ENCODE measurements at places on chromosomes 2 and 18.
A peak's percentile ranks its signal among the peaks of the same experiment; 100 is the strongest.

DNA sequence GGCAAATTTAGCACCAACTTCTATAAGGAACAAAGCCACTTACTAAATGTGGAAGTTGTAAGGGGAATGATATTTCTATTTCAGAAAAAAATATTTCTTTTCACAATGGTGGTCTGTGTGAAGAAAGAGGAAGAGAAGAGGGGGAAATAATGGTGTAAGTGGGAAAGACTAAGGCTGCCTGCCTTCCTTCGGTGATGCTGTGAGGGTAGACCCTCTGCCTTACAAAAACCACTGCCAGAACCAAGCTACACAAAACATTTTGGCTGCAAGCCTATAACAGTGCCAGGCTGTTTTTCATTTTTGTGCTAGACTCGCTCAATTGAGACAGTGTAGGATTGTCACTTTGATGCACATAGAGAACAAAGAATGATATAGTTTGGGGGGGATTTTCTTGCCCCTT, 286.6 kb downstream of the ZEB2 start:
- DNase-seq, result no peak

GRCh38 chr18:48887905-48888772, 62.6 kb downstream of the SMAD7 start:
- no peak for DNase-seq

GRCh38 chr2:218322768-218323525, 30.6 kb upstream of the TMBIM1 start:
- peak; percentile 93 for DNase-seq

DNA sequence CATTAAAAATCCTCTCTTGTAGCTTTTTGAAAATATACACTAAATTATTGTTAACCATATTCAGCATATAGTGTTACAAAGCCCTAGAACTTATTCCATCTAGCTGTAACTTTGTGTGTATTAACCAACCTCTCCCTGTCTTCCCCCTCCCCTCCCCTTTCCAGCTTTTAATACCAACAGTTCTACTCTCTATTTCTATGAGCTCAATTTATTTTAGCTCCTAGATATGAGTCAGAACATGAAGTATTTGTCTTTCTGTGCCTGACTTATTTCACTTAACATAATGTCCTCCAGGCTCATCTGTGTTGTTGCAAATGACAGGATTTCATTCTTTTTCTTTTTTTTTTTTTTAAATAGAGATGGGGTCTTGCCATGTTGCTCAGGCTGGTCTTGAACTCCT, 45.1 kb downstream of the GPD2 start:
- no peak for DNase-seq

DNA sequence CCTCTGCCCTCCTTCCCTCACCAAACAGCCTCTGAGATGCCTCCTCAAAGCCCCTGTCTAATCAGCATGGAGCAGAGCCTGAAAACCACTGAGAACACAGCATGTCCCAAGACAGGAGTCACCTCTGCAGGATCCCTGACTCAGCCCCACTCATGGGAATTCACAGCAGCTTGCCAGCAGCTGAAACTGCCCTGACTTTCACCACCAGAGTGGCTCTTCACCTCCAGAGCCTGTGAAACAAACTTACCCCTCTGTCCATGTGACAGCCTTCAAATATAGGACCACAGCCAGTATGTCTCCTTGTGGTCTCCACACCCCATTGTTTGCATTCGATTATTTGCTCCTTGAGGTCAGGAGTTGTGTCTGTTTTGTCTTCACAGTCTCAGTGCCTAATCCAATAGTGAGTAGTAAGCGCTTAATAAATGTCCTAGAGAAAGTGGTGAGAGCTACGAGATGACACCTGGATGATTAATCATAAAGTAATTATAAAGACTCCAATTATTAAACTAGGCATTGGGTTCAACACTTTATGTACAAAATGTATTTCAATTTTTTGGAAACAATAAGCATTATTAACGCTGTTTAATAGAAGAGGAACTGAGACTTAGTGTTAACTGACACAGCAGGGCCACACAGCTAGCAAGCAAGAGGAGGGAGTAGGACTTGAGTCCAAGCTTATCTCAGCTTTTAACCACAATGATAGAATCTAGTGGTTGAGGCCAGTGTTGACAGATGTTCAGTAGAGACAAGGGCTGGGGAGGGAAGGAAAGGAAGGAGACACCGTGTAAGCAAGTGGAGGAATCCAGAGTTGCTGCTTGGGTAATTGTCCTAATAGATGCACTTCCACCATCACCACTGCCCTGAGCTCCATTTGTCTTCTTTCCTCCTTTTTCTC, 358.7 kb upstream of the TNP1 start:
- DNase-seq, result no peak

Measured in left kidney (tissue), 8 donors.